ENCODE measurements at places on chromosomes 2 and 18.

GRCh38 chr2:54546923-54547720, 91.0 kb downstream of the SPTBN1 start:
- no peak for DNase-seq

- no peak for DNase-seq
Observed at GRCh38 chr2:54258166-54258565, 2.1 kb upstream of the TSPYL6 start.

DNA sequence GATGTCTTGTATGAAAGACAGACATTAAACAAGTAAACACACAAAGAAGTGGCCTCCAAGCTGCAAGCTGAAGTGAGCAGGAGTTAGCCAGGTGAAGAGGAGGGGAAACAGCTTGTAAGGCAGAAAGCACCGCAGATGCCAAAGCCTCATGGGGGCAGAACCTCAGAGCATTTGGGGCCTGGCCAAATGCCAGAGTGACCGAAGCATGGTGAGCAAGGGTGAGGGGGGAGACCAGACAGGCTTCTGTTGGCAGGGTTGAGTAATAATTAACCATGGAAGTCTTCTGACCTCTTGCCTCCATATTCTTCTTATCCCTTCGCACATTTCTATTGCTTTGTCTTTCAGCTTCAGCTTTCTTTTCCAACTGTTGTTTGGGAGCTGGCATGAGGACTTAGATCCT, 5.6 kb downstream of the QPCT start:
- DNase-seq: no peak

DNA sequence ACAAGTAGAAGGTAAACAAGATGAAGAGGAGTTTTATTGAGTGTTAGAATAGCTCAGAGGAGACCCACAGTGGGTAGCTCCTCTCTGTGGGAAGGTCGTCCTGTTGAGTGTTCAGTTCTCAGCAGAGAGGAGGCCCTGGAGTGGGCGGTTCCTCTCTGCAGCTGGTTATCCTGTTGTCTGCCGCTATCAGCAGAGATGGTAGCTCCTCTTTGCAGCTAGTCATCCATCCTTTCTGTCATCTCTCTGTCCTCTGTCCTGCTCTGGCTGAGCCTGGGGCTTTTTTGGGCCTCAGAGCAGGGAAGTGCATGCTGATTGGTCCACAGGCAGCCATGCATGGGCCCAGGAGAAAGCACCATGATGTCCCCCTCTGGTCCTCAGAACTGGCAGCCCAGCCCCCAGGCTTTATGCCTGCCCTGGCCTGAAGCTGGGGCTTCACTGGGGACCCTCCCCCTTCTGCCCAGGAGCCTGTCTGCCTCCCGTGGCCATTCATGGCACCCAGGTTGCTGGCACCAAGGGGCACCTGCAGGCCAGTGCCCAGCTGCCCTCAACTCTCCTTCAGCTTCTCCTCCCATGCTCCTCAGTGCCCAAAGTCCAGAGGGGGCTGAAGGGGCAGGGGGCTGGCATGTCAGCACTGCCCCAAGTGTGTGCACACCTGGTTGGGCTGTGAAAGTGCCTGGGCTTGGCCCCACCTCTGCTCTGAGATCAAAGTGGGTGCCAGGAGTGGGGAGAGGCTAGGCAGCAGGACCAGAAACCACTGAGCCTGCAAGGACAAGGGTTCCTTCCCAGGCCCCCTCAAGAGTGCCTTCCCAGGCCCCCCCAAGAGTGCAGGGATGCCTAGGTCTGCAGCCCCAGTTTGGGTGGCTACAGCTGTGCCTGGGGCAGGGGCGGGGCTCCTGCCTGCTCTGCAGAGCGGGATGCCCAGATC, 98.7 kb downstream of the TWIST2 start:
- no peak for DNase-seq

- no peak for DNase-seq
Observed at GRCh38 chr2:119486886-119487285, 37.4 kb downstream of the SCTR start.

- no peak for DNase-seq
Observed at GRCh38 chr2:203802342-203803052, 65.1 kb upstream of the CTLA4 start.

DNA sequence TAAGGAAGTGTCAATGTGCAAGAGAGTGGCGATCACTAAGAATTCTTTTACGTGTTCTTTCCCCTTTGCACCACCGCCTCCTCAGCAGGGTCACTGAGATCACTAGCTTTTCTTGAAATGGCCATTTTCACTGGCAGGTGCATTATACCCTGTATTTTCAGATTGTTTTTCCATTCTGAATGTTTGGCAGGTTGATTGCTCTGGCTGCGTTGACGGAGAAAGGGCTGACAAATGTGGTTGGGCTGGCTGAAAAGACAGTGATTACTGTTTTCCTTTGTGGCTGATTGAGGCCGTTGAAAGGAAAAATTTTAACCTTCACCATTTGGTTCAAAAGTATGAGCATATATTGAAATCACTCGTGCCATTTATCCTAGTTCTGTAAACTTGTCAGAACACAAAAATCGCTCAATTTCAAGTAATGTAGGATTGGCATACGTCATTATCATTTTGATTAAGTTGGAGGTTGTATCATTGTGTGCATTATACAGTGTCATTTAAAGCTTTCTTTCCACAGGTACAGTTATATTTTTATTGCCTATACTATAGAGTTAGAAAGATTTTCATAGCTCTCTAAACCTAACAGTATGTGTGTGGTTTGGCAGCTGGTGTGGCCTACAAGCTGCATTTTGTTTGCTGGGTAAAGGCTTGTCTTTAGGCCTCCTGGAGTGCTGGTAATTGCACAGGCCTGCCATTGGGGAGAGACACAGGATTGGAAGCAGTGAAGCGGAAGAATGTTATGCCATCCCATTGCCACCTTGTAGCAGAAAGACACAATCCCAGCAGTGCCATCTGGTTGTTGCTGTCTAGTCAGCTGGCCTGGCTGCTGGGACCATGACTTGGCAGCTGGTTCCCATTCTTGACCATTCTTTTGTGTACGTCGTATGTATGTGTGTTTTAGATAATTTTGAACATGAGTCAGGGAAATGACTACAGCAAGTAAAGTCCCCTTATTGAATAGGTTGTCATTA, 36.7 kb downstream of the DYNC1I2 start:
- DNase-seq: no peak

- no peak for DNase-seq
Observed at GRCh38 chr2:2547451-2547850, 216.4 kb upstream of the MYT1L start.

DNA sequence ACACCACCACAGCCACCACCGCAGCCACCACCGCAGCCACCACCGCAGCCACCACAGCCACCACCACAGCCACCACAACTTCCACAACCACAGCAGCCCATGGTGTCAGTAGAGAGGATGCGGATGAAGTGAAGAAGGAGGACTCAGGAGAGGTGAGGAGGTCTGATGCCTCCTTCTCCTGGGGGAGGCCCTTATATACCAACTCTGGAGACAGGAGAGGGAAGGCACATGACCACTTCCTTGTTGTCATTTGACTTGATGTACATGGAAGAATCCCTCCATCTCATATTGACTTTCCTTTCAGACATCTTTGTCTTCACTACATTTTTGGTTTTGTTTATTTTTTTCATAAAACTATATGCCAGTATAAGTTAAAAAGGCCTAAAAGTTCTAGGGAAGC, at the start of gene SCYGR3:
SCYGR3 (minus strand) TSS at position 101 of the 400 bp plus-strand sequence; CDS start at position 101, 0 bp downstream.
- no peak for DNase-seq

DNA sequence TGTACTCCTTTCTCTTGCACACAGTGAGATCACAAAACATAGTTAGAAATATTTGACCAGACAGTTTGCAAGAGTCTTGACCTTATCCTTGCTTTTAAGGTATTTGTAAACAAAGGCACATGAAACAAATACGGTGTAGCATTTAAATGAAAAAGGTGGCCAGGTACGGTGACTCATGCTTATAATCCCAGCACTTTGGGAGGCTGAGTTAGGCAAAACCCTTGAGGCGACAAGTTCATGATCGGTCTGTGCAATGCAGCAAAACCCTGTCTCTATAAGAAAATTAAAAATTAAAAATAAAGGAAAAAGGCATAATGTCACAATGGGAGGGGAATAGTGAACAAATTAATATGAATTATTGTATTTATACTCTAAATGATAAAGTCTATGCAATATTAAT, 109.5 kb upstream of the PIK3C3 start:
- DNase-seq: no peak

DNA sequence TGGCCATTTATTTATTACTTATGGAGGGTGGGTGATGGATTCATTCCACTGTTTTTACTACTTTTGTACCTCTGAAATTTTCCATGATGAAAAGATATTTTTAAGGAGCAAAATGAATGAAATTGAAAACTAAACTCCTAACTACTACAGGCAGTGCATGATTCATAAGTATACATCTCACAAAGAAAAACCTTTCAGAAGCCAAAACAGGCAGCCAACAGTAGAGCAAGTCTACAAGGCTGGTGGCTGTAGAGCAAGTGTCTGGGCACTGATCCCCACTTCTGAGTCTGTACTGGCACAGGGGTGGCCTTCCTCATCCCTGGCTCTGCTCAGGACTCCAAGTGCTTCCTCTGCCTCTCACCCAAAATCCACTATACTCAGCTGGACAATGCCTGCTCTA, 8.2 kb upstream of the RMP24 start:
- DNase-seq: no peak

- DNase-seq: no peak
Observed at GRCh38 chr2:16525265-16525887, 140.3 kb downstream of the CYRIA start.

GRCh38 chr2:238141541-238142318, 3.3 kb downstream of the KLHL30 start:
- no peak for DNase-seq

DNA sequence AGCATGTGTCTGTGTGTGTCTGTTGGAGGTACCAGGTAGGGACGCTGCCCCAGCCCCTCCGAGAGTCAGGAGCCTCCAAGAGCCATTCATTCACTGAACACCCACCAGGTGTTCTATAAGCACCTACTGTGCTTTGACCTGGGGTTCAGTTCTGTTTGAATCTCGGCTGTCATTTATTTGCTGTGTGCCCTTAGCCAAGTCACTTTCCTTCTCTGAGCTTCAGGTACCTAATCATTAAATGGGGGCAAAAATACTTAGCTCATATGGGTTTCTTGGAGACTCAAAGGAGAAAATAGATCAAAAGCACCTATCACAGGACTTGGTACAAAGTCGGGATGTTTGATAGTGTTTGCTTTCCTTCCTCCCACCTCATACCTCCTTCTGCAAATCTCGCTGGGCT, 13.2 kb downstream of the ASIC4 start:
- no peak for DNase-seq

- DNase-seq: no peak
Observed at GRCh38 chr2:23826040-23826439, 100.9 kb downstream of the ATAD2B start.

GRCh38 chr2:61327173-61327572, 143.7 kb downstream of the USP34 start:
- DNase-seq: no peak

DNA sequence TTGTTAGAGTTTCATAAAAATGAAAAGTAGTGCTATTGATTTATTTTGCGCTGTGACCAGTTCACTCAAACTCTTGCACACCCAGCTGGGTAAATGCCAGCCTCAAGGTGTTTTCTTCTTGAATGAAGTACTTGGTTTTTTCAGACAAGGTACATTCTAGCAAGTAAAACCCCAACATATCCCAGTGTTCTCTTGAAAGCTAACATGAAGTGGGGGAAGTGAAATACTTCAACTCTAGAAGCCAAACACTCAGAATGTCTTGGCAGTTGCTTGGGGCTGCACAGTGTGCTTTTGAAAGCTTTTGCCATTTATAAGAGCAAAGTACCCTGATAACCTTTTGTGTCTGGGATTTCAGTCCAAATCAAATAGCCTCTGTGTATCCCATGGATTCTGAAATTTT, 13.4 kb downstream of the NPAS2 start:
- no peak for DNase-seq

- no peak for DNase-seq
Observed at GRCh38 chr2:219684721-219685689, 57.6 kb downstream of the SLC4A3 start.

GRCh38 chr18:35106013-35106844, 65.0 kb downstream of the MAPRE2 start:
- DNase-seq: no peak

- no peak for DNase-seq
Observed at GRCh38 chr2:220280736-220281135, 653.3 kb downstream of the SLC4A3 start.

- no peak for DNase-seq
Observed at GRCh38 chr2:198340846-198341245, 536.5 kb downstream of the PLCL1 start.

- no peak for DNase-seq
Observed at GRCh38 chr2:5725794-5726463, 33.7 kb downstream of the SOX11 start.

DNA sequence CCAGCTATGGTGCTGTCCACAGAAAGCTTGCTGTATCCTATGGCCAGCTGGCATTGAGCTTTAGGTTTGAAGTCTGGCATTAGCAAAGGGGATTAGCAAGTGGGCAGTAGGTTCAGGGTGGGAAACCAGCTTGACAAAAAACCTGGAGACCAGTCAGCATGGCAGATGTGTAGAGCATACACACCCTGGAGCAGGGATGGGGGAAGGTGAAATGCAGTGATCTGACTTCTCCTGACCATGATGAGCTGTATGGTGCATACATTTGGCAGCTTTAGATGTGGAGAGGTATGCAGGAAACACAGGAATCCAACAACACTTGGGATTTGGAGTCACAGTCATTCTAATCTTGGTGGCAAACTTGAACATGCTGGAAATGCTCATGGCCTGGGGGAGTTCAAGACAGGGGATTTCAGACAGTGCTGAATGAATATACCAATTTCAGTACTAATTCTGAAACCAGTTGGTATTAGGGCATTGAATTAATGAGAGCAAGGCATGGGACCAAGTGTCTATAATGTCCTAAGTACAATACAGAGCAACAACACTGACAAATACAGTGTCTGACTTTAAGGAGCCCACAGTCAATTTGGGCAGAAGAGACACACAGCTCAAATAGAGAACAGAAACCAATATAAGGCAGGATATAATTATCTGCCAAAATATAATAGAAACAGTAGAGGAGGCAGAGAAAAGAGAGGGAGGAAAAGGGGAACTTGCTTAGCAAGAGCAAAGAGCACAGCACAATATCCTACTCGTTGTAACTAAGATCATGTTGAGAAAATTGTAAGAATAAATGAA, 11.8 kb downstream of the ARHGAP15 start:
- DNase-seq: no peak

DNA sequence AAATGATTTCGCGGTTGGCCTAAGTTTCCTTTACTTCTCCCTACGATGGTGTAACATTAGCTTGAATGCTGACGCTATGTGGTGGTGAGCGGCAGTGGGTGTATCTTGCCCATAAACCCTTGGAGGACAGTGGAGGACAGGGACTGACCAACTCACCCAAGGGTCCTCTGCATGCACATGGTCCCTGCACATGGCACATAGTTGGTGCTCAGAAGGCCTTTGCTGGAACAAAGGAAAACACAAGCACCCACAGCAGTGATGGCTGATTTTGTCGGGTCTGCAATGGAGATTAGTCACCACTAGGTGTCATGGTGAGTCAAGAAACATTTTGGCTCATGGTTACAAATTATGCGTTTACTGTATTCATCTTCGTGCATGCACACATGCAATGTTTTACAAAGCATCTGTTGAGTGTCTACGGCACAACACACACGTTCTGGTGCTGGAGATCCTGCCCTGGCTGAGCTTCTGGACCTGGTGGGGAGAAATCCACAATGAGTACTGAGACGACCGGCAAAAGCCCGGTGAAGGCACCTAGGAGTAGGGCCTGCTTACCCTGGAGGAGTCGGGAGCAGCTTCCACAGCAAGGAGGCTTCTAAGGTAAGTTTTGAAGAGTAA, 44.0 kb downstream of the PDCL3 start:
- no peak for DNase-seq

- no peak for DNase-seq
Observed at GRCh38 chr2:53848062-53848461, 11.7 kb downstream of the GPR75 start.

Data from activated gamma-delta T cell treated with anti-CD3 and anti-CD28 coated beads, Interleukin-2, amount 50 U/mL, for 16 hours (primary cell).